ENCODE measurements at places on chromosomes 6 and 20. TPM values are rescaled to one million over a fixed set of nuclear protein-coding genes. Genes with fewer than 3 reads are reported as not detected.

Gene ULBP2
- 5.6 TPM for total RNA-seq

Gene TMEM14C
- total RNA-seq, result 72.4 TPM

Gene ZFP57
- not detected for total RNA-seq

Gene HSPA1B
- 32.0 TPM for total RNA-seq

Gene RNF144B
- total RNA-seq, result 0.45 TPM

Gene SLC35F1
- 2.9 TPM for total RNA-seq

Gene MMP24
- total RNA-seq, result 0.13 TPM

Gene OLIG3
- total RNA-seq, result not detected

Gene IYD
- 0.04 TPM for total RNA-seq

All from A375 (cell line).